ENCODE measurements at places on chromosomes 1 and 21.

DNA sequence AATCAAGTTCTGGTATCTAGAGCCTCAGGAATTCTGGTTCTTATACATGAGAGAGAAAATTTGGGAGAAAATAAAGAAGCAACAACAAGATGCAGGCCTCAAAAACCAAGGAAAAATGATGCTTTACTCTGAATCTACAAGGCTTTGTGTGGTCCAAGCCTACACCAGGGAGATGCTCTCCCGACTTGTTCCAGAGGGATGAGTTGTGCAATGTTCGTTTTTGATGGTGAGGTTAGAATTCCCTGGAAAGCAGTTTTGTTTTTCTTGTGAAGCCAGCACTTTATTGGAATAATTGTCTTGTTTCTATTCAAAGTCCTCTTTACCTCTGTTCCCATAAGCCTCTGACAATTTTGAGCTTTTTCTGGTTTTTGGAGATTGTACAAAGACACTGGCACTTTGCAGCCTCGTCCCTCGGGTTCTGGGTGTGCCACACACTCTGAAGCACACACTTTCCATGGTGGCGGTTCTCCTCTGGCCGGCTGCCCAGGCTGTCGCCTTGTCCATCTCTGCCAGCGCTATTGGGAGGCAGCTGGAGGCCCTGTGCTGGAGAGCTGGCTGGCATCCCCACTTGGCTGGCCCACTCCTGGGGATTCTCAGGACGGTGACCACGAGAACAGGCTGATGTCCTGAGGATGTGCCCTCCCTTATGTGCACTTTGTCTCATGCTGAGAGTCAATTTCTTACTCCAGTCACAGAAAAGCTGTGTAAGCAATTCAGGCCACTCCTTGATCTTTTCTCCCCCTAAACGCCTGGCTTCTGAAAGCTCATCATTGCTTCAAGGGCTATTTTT is 70.2 kb downstream of the EDEM3 start:
- no peak overlapping the region for H3K4me3 ChIP-seq
- H3K27me3 ChIP-seq: no peaks in the 10 kb centered on the region
- H3K4me1 ChIP-seq: no peaks in the 10 kb centered on the region
- no peak for DNase-seq

DNA sequence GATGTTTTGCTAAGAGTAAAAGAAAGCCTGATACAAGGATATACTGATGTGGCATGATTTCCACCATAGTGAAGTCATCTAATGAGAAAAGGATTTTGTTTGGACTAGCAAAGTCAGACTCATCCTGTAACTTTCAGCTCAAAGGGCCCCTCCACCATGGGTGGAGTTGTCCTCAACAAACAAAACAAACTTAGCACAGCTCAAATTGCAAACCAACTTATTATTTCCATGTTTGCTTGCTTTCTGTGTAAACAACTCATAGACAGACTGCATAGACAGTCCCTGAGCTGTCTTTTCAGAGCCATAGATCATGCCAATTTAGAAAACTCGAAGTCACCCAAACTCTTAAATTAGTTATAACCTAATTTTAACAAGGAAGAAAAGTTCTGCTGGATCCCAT is 69.4 kb upstream of the VAV3 start:
- no peaks in the 10 kb centered on the region for H3K27me3 ChIP-seq
- H3K27ac ChIP-seq: no peak overlapping the region
- DNase-seq: no peak
- no peaks in the 10 kb centered on the region for H3K36me3 ChIP-seq

- no peaks in the 10 kb centered on the region for H3K27me3 ChIP-seq
- no peak for DNase-seq
- H3K27ac ChIP-seq: no peak overlapping the region
- H3K4me3 ChIP-seq: no peak overlapping the region
- no peaks in the 10 kb centered on the region for H3K4me1 ChIP-seq
These were observed 57.9 kb downstream of the FGGY start for GRCh38 chr1:59354709-59355337.

DNA sequence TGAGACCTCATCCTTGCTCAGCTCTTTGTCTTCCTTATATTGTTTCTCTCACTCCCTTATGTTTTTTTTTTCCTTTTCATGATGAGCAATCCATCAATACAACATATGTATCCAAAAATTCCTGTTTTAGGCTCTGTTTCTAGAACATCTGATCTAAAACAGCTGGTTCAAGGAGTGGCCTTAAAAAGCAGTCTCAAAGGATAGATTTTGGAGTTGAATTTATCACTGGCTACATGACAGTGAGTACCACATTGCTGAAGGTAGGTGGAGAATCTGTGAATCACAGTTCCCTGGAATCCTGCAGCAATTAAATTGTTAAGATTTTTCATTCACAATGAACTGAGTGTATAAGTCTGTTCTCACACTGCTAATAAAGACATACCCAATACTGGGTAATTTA is 155.8 kb upstream of the ADAMTS5 start:
- H3K4me1 ChIP-seq: no peaks in the 10 kb centered on the region
- H3K36me3 ChIP-seq: no peaks in the 10 kb centered on the region
- H3K27me3 ChIP-seq: no peaks in the 10 kb centered on the region

Measured in CD4-positive, CD25-positive, alpha-beta regulatory T cell (primary cell).